ENCODE measurements at places on chromosomes 2 and 18.
A peak's percentile ranks its signal among the peaks of the same experiment; 100 is the strongest.

GRCh38 chr2:29247336-29247914 is 132.2 kb downstream of the CLIP4 start:
- no peak for DNase-seq

DNA sequence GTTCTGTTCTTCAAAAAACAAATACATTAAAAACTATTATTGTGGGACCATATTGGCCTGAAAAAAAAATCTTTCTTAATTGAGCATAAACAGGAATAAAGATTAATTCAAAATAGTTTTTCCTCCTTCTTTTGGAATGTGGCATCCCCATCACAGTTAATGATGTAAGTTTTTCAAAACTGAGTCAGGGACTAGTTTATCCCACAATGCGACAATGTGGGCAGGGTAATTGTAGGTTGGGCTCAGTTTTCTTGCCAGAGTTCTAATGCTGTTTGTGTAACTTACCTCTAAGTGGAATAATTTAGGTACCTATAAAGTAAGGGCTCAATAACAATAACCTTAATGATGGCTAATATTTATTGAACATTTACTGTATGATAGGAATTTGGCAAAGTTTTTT is 82.0 kb downstream of the PMS1 start:
- no peak for DNase-seq

- DNase-seq = no peak
Observed at GRCh38 chr2:240387669-240388358, 47.6 kb upstream of the GPC1 start.

DNA sequence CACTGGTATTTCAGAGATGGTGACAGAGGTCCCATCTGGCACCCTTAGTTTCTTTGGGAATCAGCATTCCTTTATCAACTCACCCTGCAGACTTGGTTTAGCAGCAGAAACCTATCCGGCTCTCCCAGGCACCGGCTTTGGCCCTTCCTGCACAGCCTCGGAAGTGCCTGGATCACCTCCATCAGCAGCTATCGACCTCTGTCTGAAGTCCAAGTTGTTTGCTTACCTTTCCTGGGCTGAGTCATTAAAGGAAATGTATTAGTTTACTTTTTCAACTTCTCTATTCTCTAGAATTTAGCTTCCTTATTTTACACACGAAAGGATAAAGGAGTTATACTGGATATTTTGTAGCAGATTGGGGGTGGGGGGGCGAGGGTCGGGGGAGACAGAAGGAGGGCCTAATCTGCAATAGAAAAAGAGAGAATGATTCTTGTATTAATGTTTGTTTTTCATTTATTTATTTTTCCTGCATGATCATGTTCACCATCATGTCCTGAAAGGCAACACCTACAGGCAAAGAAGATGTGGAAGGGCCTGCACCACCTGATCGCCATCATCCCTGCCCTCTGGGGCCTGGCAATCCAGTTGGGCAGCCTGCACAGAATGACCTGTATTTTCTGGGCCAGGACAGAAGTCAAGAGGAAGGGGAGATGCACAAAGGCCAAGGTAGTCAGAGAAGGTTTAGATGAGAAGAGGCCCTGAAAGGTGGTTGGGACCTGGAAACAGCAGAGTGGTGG is 22.1 kb upstream of the MAT2A start:
- no peak for DNase-seq

- no peak for DNase-seq
Observed at GRCh38 chr18:38046651-38047050, 481.1 kb upstream of the CELF4 start.

DNA sequence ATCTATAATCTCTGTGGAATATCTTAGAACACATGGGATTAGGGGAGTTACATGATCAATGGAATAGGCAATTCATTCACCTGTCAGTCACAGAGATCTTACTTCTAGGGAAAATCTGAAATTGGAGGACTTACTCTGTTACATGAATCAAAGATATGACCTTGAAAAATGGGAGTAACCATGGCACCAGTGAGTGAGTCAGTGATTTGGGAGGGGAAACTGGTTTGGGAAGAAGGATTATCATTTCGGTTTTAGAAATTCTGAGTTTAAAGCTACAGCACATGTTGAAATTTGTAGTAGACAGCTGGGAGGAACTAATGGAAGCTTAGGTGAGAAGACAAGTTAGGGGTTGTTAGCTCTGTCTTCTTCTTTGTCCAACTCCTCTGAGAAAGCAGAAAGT is 153.7 kb downstream of the CAMKMT start:
- no peak for DNase-seq

DNA sequence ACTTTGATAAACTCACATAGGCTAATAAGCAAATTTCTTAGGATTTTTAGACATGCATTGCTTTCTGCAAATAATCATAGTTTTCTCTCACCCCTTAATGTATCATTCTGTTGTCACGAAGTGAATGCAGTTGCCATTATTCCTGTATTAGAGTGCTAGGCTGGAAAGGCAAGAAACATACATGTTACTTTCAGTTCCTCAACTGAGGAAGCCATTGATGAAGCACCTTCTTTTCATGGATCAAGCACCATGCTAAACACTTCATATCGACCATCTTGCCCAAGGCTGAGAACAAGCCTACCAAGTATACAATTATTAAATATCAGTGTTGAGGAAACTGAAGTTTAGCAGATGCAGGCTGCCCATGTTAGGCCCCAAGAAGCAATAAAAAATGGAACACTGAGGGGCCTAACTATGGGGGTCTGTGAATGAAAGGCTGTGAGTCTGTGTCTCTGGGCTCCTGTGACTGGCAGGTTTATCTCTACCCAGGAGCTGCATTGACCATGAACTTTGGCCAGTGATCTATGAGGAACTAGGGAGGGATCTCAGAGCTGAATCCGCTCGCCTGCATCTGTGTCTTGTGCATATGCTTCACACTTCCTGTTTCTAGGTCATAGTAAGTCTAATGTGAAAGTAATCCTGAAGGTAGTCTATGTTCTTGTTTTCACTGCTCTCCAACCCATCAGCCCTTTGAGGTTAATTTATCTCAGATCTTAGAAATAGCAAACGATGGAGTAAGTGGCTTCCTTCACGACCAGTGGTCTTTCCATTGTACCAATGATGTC is 16.0 kb upstream of the TSPYL6 start:
- DNase-seq = peak; percentile 2

DNA sequence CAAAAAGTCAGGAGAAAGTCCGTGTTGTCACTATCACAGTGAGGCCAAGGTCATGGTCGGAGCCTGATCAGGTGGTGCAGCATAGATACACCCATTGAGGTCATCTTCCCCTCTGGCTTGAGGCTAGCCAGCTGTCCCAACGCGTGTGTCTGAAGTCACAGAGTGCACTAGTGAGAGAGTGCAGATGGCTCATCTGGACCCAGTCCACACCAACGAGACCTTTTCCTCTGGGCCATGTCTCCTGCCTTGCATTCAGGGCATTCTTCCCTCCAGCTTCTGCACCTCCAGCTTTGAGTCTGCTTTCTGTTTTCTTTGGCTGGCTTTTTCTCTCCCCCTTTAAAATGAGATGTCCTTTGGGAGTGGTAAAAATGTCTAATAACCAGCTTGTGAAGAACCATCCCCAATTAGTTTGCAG is 146.9 kb downstream of the TDRD15 start:
- no peak for DNase-seq

- no peak for DNase-seq
Observed at GRCh38 chr18:70709144-70709543, 420.3 kb downstream of the SOCS6 start.

- no peak for DNase-seq
Observed at GRCh38 chr18:61459896-61460648, 126.8 kb downstream of the CDH20 start.

GRCh38 chr2:141933226-141933625 is 197.6 kb downstream of the LRP1B start:
- DNase-seq = no peak

DNA sequence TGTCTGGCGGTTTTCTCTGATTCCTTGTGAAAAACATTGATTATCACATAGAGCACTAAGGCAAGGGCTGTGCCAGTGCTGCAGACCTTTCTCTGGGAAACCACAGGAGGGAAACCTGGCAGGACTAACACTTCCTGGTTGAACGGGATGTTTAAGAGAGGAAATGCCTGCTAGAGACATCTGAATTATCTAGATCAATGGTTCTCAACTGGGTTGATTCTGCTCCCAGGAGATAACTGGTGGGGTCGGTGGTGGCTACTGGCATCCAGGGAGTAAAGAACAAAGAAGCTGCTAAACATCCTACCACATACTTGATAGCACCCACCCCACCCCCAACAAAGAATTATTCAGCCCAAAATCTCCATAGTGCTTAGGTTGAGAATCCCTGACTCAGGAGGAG is 37.5 kb downstream of the DDX18 start:
- no peak for DNase-seq

DNA sequence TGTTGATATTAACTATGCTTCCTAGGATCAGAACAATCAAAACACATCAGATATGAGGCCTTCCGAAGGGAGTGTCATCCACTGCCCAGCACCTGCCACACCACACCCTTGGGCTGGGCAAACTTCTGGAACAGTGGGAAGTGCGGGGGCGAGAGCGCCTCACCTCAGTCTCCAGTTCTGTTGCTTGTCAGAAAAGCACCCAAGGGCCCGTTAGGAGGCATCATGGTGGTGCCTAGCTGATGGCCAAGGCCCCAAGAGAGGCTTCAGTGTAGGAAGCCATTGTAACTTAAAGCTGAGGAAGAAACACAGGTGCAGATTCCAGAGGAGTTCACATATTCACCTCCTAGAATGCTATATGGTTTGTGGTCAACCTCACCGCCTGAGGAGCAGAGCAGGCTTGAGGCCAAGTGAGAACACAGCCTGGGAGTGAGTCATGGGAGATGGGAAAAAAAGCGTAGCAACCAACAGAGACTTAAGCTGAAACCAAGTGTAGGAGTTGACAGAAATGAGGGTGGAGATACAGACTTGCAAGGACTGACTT is 85.1 kb upstream of the ATL2 start:
- no peak for DNase-seq

GRCh38 chr2:233410196-233410760 is 56.0 kb downstream of the DGKD start:
- no peak for DNase-seq

DNA sequence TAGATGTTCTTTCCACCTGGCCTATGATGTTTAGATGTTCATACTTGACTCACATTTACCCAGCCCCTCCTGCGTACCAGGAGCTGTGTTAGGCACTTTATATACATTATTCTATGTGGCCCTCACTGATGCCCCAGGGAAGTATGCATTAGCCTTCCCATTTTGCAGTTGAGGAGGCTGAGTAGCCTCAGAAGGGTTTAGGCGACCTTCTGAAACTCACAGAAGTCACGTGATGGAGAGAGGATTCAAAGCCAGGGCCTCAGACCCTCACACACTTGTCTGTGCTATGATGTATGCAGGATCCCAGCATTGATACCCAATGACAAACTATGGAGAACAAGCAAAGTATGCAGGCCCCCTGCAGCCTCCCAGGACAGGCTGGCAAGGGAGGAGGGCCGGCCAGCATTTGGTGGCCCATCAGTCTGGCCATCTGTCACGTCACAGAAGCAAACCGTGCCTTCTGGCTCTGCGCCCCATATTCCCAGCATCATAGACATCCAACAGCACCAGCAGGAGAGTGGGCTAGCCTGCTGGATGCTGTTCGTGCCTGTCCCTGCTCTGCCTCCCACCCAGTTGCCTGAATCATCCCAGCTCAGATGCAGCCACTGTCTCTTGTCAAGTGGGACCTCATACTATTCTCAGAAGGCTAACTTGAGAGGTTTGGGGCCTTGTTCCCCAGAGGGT is 33.6 kb downstream of the EHD3 start:
- no peak for DNase-seq

- no peak for DNase-seq
Observed at GRCh38 chr18:31976242-31976641, 33.3 kb upstream of the TRAPPC8 start.

GRCh38 chr2:39532933-39533332 is 95.8 kb upstream of the MAP4K3 start:
- DNase-seq = no peak

DNA sequence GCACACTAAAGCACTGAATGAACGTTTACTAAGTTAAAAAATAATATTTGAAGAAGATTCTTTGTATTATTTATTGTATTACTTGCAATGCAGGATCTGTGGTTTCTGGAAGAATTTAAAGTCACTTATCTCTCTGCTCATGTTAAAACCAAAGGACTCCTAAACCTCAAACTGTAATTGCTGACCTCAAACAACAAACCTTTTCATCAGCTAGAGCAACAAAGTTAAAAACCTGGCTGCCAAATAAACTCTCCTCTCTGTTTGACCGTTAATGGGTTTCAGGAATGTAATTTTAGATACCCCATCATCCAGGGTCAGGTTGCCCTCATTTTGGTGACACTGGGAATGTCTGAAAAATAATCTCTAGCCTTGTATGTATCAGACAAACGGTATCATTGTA is 239.1 kb downstream of the TGIF1 start:
- no peak for DNase-seq

GRCh38 chr2:6917761-6918421 is 679 bp downstream of the RNF144A start:
- no peak for DNase-seq

DNA sequence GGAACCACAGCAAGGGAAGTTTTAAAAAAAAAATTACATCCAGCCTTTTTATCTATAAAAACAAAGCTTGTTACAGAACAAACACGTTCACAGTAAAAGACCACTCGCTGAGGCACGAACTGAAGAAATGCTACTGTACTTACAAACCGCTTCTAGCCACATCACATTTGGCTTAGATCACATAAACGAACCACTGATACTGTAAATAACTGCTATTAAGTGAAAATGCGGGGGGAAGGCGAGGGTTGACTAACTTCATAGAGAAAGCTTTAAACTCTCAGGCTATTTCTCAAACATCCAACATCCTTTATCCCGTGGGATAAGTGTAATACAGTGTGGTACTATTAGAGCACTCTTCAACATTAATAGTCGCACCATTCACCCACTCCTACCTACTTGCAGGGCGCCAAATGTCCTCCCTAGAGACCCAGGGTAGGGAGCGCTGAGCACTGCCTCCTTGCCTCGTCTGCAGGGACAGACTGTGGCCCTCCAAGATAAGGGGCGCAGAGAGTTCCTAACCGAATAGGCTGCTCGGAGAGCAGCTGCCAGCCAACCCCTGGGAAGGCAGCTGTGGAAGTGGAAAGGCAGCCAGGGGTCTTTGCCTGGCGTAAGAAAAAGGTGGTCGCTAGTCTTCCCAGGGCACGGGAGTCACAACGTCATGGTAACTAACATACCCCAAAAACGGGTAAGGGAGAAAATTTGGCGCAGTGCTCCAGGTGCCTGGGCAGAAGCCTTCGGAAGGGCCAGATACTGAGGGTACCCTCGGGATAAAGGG is 854 bp downstream of the GPR155 start:
- DNase-seq = peak; percentile 36

- no peak for DNase-seq
Observed at GRCh38 chr2:21710496-21710895, 586.7 kb downstream of the TDRD15 start.

GRCh38 chr2:37189452-37190153 is 1.1 kb upstream of the SULT6B1 start:
- no peak for DNase-seq

GRCh38 chr2:122707224-122707824 is 951.9 kb downstream of the TSN start:
- no peak for DNase-seq

GRCh38 chr2:231960810-231961348 is 634 bp upstream of the DIS3L2 start:
- DNase-seq = no peak

- no peak for DNase-seq
Observed at GRCh38 chr18:6875749-6876148, 146.2 kb downstream of the ARHGAP28 start.

- DNase-seq = peak; percentile 76
Observed at GRCh38 chr2:190407662-190408537, at the start of gene MFSD6. TSS of gene MFSD6 (plus strand) at chr2:190408355. CDS start at chr2:190436030, 27,675 bp downstream.
